ENCODE measurements at places on chromosomes 16 and 17.

DNA sequence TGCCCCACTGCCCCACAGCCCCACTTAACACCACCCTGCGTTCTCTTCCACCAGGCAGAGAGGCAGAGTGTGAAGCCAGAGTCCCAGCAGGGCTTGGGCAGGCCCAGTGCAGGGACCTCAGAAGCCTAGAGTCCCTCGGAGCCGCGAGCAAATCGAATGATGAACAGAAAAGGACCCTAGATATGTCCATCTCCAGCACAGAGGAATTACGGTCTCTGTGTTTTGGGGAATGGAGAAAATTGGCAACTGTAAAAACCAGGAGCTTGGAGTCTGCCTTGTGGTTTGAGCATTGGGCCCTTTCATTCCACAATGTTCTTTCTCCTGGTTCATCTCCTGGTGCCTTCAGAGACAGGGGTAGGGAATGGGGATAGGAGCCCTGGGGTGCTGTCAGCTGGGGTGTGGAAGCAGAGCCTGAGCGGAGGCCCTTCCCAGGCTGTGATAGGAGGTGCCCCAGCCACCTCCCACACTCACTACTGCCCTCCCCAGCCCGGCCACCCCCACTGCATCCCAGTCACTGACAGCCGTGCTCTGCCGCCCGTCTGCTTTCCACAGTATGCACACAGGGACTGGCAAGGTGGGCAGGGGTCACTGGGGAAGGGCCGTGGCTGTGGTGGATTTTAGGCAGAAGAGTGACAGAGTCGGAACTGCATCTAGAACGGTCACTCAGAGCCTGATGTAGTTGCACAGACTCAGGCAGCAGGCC lies 26.7 kb downstream of the TBX4 start:
- no peak for DNase-seq

DNA sequence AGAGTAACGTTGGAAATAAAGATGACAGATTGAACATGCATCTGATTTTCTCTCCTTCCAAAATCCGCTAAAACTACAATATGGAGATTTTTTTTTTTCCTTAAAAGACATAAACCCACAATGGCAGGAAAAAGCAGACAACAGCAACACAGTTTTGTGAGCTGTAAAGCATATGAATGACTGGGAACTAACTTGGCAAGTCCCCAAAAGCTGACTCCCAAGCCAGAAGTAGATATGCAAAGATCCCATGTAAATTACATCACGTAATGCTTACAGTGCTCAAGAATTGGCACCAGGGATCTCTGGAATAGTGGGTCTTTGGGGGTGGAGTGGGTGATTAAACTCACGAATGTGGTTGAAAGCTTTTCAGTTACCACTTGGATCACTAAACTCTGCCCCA lies 106.6 kb downstream of the ELAC2 start:
- DNase-seq: no peak

GRCh38 chr17:43342589-43342890 lies 56.3 kb upstream of the ARL4D start:
- DNase-seq: no peak

DNA sequence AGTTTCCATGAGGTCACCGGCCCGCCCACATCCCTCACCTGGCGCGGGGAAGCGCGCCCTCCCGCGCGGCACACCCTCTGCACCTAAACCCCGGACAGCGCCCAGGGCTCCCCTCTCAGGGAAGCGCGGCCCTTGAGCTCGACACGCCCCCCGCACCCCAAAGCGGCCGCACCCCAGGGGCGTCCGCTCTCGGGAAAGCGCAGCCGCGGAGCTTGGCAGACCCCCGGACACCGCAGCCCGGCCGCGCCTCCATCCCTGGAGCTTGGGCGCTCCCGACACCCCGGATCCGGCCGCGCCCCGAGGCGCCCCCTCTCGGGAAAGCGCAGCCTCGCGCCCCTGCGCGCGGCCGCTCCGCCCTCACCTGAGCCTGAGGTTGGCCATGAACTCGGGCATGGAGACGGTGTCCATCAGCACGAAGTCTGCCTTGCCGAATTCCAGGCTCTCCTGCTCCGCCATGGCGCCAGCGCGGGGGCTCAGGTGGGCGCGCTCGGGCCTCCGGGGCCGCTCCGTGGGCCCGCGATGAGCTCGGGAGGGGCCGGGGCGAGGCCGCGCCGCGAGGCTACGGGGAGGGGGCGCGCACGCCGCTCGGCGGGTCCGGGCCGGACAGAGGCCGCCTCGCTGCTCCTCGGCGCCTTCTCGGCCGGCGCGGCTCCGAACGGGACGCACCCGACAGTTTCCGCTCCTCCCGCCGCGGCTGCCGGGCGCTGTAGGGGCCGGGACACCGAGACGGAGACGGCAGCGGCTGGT lies at the start of gene MYO1D:
MYO1D (minus strand) TSS at position 708 of the 747 bp plus-strand sequence; CDS start at position 456, 252 bp downstream.
- DNase-seq: peak; percentile 62

GRCh38 chr16:67857547-67858233 lies 10.2 kb upstream of the CENPT start:
- peak; percentile 81 for DNase-seq

DNA sequence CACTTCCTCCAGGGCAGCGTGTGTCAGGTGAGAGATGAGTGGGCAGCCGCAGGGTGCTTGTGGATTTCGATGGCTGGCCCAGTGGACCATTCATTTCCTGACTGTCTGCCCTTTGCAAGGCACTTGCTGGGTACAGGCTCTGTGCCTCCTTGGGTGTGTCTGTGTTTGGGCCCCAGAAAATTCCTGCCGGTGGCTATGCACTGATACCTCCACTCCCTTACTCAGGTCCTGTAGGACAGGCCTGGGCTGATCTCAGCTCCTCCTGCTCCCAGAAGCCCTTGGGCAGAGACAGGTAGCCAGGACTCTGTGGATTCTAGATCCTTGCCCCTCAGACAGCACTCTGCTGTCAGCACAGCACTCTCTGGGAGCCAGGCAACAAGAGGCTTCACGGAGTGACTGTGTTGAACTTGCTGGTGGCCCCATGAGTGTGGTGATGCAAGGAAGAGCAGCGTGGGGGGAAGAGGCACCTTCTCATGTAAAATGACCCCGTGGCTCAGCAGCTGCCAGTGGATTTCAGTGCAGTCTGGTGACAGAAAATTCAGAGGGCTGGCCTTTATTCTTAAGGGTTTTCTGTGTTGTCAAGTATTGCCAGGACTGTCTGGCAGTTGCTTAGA lies 29.0 kb downstream of the PGS1 start:
- no peak for DNase-seq

DNA sequence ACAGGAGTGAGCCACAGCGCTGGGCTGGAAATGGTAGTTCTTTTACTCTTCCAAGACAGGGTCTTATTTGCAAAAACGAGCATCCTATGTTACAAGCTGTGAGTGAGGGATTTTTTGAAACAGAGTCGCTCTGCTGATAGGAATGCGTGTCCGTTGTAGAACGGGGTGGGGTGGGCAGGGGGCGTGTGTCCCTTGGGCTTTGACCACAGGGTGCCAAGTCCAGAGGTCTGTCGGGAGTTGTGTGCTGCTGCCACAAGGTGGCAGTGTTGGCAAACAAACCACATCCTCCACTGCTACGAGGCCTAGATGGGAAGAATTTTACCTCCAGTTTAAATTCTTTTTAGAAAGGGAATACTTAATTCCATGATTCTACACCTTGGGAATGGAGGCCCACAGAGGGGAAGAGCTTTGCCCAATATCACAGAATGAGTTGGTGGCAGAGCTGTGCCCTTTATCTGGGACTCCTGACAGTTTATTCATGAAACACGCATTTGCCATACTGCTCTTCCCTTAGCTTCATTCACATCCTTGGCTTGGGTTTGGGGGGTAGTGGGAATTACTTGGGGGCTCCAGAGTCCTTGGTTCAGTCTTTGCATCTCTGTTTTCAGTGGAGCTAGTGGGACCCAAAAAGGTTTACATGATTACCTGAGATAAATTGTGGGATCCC lies 30.6 kb upstream of the ETV4 start:
- peak; percentile 72 for DNase-seq

GRCh38 chr17:61318684-61319098 lies 81.0 kb upstream of the TBX2 start:
- no peak for DNase-seq
